Activated T-cell treated with anti-CD3 and anti-CD28 coated beads, Interleukin-2, amount 50 U/mL, for 24 hours (primary cell): ENCODE measurements at places on chromosomes 11 and 22.

DNA sequence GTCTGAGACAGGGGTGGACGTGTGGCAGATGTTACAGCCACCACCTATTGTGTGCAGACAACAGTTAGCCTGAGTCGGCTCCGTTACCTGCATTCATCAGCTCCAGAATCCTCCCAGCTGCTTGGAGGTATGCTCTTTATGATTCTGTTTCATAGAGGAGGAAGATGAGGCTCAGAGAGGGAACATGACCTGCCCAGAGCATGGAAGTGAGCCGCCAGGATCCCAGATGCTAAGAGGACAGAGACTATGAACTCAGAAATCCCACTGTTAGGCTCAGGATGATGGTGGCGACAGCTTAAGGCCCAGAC lies 1.5 kb downstream of the EMID1 start:
- no peak for DNase-seq

- DNase-seq: peak; percentile 59
These were observed 30.0 kb upstream of the PTPRJ start for GRCh38 chr11:47950396-47950795.

DNA sequence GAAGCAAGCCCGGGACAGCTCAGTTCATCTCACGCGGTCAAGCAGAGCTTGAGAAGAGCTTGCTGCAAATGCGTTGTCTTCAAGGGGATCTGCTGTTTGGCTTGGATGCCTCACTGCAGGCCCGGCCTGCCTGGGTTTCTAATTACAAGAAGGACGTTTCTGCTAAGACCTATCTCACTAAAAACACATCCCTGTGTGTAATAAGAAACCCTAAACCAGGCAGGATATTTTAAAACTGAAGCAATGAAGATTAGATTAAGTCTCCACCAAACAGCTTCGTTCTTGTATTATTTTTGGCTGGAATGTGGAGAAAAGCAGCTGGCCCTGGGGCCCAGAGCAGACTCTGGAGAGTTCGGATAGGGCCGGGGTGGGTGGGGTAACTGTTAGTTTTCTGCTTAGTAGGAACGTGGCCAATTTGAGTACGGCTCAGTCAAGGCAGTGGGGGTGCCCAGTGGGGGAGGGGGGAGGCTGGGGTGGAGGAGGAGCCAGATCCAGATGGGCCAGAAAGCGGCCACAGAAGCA lies 6.0 kb downstream of the PKNOX2 start:
- DNase-seq: no peak

GRCh38 chr11:2570211-2570811 lies 125.5 kb downstream of the KCNQ1 start:
- DNase-seq: no peak

DNA sequence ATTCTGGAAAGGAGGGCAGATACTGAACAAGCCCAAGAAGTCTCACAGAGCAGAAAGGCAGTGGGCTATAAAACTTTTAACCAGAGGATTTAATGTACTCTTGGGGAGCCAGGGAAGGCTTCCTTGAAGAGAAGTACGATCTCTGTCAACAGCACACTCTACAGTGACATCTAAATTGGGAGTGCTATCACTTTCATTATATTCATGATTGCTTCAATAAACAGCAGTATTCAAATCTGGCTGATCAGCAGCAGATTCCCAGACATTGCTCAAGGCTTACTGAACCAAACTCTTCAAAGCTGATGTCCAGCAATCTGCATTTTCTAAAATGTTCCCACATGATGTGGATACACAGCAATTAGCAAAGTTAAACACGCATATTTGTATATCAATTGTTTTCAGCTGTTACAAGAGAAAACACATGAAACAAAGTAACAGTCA lies 44.2 kb downstream of the SYTL2 start:
- no peak for DNase-seq

GRCh38 chr11:104531075-104531474 lies 367.1 kb upstream of the PDGFD start:
- no peak for DNase-seq

DNA sequence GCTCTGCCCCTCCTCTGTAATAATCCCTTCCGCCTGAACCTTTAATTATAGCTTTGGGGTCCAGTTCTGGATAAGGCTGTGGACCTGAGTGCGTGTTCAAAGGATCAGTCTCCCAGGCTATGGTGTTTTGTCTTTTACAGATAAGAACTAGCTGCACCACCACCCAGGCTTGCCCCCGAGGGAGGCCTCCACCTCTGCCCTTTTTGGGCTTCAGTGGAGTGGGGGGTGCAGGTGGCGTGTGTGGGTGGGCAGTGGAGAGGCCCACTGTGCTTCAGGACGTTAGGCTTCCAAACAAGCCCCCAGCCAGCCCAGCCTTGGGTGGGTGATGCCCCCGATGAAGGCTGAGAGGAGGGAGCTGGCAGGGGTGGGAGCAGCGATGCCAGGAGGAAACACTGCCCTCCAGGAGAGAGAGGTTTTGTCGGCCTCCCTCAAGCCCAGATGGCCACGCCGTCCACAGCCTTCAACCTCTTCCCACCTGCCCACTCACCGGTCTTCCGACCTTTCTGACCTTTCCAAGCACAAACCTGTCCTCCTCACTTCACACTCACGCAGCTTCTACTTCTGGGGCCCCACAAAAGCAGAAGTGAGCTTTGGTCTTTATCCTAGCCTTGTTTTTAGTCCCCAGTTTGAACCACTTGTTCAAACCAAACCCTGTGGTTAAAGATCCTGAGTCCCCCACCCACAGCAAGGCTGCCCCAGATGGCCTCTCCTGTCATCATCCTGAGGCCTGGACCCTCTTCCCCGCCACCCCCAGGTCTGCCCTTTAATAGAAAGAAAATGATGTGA lies 20.4 kb downstream of the PSMD13 start:
- no peak for DNase-seq

GRCh38 chr11:44066732-44067141 lies 667 bp downstream of the ACCS start:
- no peak for DNase-seq

- no peak for DNase-seq
These were observed 73.7 kb downstream of the JAM3 start for GRCh38 chr11:134142536-134142935.

DNA sequence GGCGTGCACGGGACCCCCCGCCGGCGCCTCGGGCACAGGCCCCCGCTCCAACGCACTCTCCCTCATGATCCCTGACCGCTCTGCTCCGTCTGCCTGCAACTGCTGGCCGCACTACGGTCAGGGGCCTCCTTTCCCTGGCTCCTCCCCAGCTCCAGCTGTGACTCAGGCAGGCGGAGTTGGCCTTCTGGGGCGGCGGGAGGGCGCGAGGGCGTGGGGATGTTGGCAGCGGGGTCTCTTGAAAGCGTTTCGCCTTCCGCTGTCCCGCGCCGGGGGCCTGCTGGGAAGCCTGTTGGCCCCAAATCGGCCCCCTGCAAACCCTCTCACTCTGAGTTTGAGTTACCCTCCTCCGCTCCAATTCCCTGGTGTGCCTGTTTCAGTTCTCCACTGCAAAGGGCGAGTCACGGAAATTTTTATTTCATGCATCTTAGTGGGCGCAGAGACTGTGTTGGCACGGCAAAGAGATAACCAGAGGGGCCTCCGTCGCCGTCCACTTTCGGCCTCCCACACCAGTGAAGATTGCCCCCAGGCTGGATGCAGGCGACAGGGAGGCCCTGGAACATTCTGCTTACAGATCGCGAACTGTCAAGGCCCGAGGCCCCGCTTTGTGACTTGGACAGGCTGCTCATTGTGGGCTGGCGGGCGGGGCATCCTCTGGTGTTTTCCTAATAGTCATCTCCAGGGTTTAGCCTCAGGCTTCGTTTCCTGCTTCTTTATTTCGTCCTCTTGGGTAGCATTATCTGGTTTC lies at the start of gene CAVIN3:
TSS of gene CAVIN3 (minus strand) at position 91 of the 745 bp plus-strand sequence. CDS start at position 66, 25 bp downstream.
- peak; percentile 81 for DNase-seq

DNA sequence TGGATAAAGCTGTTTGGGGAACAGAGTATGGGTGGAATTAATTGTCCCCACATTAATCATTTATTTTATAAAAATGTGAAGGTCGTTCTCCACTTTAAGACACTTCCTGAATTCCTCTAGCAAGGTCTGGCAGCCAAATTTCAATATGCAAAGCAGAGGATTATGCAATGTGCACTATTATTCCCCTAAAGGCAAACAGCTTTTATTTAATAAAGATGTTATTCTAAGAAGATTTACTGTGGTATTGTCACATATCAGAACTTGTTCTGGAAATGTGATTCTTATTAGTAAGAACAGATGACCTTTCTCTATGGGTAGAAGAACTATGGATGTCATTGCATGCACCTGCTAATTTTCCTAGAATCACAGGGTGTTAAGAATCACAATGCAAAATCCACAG lies 1128.8 kb upstream of the CCDC90B start:
- DNase-seq: no peak

GRCh38 chr11:68099474-68100405 lies 21.4 kb downstream of the CHKA start:
- DNase-seq: peak; percentile 34

- no peak for DNase-seq
These were observed at the start of gene OR52E2 for GRCh38 chr11:5059391-5059790. OR52E2 (minus strand) TSS chr11:5059627; CDS start chr11:5059627, 0 bp downstream.

DNA sequence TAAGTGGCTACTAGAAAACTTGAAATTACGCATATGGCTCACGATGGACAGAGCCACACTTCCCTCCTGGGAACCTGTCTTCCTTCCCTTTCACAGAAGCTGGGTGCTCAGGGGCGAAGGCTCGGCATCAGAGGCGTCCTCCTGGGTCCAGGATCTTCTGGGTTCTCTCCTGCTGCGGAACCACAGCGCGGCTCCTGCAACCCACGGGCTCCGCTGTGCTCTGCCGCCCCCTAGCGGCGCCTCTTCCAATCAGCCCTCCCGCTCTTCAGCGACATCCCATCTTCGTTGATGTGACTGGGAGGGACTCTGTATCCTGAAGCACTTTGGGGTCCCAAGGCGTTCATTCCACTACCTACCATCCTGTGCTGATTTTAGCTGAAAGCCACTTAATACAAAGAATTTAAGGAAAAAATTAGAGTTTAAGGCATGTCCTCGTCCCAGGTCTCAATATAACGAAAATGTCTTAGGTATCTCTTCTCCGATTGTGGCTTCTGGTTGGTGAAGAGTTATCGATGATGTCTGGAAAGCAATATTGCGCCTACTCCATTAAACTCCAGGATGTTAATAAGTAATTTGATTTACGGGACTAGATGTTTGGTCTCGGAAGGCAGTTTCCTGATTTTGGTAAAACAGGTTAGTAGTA lies 14.8 kb upstream of the RPS3 start:
- peak; percentile 84 for DNase-seq

DNA sequence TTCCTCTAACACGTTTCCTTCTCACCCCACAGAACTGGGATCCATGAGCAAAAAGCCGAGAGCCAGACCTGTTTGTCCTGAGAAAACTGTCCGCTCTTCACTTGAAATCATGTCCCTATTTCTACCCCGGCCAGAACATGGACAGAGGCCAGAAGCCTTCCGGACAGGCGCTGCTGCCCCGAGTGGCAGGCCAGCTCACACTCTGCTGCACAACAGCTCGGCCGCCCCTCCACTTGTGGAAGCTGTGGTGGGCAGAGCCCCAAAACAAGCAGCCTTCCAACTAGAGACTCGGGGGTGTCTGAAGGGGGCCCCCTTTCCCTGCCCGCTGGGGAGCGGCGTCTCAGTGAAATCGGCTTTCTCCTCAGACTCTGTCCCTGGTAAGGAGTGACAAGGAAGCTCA lies 24.0 kb downstream of the CD5 start:
- no peak for DNase-seq

DNA sequence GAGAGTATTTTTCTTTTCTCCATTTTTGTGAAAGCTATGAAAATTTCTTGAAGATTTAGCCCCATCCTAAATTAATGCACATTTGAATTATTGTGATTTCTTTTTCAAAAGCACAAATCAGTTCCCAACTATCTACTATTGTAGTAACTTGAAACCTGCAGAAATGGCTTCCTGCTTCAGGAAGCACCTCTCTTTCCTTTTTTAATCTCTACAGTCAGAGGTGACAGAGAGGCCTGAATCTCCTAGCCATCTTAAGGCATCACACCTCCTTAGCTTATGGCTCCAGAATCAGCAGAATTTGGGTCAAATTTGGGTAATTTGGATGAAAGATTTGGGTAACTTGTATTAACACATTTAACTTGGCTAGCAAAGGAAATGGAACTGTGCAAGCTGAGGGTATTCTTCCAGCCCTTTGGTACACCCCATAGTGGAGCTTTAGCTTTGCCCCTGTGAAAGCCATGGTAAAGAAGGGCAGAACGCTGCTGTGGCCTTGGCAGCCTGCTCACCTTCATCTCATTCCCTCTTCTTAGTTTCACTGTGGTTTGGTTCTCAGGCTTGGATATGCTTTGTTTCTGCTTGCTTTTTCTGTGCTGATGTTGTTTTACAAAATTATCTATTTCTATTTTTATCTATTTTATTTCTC lies 16.2 kb downstream of the TBCEL start:
- no peak for DNase-seq
